PC-3 (cell line): ENCODE measurements at places on chromosomes 6 and 20. TPM values are rescaled to one million over a fixed set of nuclear protein-coding genes. Genes with fewer than 3 reads are reported as not detected.
A peak's percentile ranks its signal among the peaks of the same experiment; 100 is the strongest.

DNA sequence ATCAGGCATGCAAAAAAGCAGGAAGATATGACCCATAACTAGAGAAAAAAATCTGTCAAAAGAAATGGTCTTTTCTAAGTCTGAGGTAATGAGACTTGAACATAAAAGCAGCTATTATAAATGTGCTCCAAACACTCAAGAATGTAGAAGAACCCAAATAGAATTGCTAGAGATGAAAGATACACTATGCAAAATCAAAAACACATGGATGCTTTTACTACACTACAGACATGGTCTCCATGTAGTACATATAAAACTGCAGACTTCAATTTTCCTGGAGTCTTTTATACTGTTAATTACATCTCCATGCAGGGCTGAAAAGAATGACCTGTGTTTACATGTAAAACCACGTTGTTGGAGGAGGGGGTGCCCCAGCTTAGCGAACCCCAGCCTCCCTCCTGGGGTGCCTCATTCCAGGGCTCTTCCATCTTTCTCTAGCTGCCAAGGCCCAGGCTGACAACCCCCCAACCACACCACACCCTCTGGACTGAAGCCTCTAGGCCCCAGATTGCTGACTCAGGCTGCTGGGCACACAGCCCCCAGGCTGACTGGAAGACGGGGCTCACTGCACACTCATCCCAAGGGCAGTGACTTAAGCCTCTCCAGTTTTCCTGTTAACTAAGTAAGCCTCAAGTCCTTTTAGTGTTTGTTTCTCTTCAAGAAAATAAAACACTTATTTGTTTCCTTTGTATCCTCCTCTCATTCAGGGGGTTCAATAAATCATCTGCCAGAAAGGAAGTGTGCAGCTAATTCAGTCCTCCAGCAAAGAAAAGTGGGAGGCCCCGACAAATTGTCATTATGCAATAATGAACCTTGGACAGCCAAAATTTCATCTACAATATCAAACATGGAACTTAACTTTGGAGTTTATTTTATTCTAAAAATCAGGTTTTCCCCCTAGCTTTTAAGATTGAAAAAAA is 26.0 kb upstream of the PLAGL1 start:
- no peaks in the 10 kb centered on the region for H3K27me3 ChIP-seq
- no peak overlapping the region for H3K4me3 ChIP-seq
- H3K27ac ChIP-seq = no peak overlapping the region

BMP2 gene
- total RNA-seq = 0.40 and 0.73 TPM in 2 replicates

DNA sequence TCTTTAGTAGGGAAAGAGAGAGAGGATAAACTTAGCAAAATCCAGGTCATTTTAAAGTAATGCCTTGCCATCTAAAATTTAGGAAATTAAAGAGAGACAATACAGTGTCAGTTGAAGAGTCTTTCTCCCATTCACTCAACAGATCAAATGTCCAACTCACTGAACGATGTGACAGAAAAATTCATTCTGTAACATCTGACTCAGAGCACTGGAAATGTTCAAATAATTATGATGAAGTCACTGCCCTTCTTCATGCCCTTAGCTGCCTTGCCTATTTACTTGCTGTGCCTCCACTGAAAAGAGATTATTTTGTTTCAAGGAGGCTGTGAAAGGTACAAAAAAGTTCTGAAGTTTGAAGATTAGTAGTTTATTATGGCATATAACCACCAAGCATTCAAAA is 434.8 kb downstream of the ADGRB3 start:
- no peak for DNase-seq
- no peak overlapping the region for H3K27ac ChIP-seq
- H3K27me3 ChIP-seq = no peaks in the 10 kb centered on the region

DNA sequence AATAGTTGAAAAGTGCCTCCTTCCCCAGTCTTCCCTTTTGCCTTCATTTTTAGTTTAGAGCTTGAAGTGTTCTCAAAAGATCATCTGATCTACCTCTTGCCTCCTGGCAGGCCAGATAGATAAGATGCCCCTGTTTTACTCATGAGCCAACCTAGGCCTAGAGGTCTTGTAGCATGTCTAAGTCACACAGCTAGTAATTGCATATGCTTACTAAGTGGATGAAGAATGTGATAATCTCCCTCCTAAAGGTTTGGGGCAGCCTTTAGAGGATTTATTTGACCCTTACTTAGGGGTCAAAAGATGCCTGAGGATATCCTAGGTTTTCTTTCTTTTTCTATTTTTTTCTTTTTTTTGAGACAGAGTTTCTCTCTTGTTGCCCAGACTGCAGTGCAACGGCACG is 2.1 kb downstream of the C6orf141 start:
- peaks cover under 1% of the 10 kb centered on the region; the same call in 1 of the 2 replicates for H3K36me3 ChIP-seq
- peak overlapping the region; percentile 90 for H3K4me3 ChIP-seq
- peaks cover 55% of the 10 kb centered on the region for H3K4me1 ChIP-seq
- H3K27me3 ChIP-seq = no peaks in the 10 kb centered on the region

GRCh38 chr6:16337295-16337975 is 99.0 kb downstream of the GMPR start:
- no peaks in the 10 kb centered on the region for H3K36me3 ChIP-seq
- peaks cover 44% of the 10 kb centered on the region for H3K4me1 ChIP-seq
- no peak overlapping the region for H3K27ac ChIP-seq
- DNase-seq = no peak
- no peaks in the 10 kb centered on the region for H3K27me3 ChIP-seq

DNA sequence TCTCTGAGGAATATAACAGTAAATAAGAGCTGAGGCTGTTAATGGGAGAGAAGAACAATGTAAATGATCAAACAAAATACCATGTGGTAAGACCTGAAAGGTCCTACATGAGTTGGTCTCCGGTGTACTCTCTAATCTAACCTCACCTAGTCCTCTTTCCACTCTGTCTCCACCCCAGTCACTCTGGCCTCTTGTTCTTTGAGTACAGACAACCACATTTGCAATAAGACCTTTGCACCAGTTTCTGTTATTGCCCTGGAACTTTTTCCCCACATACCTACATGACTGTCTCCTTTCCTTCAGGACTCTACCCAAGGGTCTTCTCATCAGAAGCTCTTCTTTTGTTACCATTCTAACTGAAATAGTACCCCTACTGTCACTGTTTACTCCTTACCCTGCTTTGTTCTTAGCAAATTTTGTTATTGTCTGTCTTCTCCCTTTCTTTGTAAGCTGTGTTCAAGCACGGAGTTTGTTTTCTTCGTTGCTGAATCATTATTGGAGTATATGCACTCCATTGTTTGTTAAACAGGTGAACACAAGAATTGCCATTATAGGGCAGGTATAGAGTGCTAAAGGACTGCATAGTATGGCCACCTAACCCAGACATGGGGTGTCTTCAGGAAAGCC is 37.3 kb downstream of the MAPK14 start:
- H3K4me1 ChIP-seq = peaks cover 8% of the 10 kb centered on the region
- no peak overlapping the region for H3K27ac ChIP-seq

DNA sequence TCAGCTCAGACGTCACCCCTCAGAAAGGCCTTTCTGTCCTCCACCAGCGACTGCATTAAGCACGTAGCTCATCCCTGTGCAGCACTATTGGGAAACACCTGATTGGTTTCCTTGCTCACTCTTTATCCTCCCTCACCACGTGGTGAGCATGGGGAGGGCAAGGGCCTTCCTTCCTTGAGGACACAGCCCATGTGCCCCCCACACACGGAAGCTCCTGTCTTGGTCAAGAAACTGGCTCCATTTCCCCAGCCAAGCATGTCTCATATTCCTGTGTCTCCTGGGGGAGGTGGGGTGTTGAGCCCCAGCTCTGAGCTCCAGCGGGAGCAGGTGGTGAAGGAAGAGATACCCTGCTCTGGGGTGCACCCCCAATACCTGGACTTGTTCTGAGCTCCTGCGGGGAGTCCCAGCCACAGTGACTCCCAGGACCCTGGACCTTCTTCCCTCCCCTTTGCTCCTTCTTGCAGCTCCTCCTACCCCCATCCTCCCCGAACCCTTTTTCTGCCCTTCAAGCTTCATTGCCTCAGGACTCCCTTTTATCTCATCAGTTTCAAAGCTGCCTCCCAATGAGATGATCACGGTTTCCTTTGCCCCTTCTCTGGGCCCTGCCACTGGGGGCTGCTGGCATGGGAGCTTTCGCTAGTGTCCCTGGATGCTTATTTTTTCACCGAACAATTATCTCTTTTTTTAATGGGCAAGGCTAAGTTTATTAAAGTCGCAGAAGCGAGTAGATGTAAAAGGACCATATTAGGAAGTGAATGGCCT is 230.1 kb downstream of the TFAP2C start:
- no peak for DNase-seq
- H3K4me1 ChIP-seq = no peaks in the 10 kb centered on the region
- no peaks in the 10 kb centered on the region for H3K36me3 ChIP-seq
- peaks cover 22% of the 10 kb centered on the region for H3K27me3 ChIP-seq
